Activated CD8-positive, alpha-beta memory T cell treated with anti-CD3 and anti-CD28 coated beads for 1 hour (primary cell): ENCODE measurements at places on chromosomes 3 and 15.

DNA sequence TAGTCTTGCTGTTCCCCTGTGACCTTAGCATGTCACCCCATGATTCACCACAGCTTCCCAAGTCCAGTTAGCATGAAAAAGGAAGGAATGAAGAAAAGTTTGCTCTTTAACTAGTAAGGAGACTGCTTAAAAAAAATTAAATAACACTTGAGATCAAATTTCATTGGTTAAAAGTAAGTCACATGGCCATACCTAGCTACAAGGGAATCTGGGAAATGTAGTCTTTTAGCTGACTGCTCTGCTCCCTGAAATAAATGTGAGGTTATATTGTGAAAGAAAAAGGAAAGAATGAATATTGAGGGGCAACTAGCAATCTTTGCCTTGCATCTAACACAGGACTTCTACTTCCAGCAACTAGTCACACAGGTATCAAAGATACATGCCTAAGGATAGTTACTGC is 84.7 kb upstream of the LRRN1 start:
- no peak for DNase-seq

DNA sequence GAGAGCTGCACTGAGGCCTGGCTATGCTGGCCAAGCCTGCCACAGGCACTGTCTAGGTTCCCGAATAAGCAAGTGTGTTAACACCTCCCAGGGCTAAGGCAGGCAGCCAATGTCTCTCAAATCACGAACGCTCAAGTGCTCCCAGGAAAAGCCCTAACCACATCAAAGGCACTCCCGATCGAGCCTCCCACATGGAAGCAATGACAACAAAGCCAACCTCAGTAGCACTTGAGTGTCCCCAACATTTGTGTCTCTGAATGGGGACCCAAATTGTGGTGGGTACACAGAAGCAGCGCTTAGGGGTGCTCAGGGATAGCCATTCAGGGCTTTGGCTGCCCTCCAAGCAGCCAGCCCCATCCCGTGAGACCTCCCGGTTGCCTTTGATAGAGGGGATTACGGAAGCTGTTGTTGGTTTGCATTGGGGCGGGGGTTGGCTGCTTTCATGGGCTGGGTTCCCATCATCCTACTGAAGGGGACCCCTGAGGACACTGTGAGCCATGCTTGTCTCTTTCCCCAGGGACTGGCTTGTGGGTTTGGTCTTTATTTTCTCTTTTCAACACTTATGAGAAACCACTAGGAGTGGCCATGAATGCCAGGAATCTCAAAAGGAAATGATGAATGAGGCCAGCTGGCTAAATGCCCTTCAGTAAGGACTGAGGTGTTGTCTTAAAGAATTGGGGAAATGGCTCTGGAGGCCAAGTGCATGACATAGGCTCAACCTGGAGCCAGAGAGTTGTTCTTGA is 234.1 kb upstream of the FEZF2 start:
- no peak for DNase-seq

- no peak for DNase-seq
These were observed 21.9 kb downstream of the SLCO2A1 start for GRCh38 chr3:134007819-134008218.

- no peak for DNase-seq
These were observed 178.1 kb downstream of the KLHL25 start for GRCh38 chr15:85616549-85617110.

- no peak for DNase-seq
These were observed 15.1 kb upstream of the TOP2B start for GRCh38 chr3:25679642-25680302.
